ENCODE measurements at places on chromosomes 5 and 9.

DNA sequence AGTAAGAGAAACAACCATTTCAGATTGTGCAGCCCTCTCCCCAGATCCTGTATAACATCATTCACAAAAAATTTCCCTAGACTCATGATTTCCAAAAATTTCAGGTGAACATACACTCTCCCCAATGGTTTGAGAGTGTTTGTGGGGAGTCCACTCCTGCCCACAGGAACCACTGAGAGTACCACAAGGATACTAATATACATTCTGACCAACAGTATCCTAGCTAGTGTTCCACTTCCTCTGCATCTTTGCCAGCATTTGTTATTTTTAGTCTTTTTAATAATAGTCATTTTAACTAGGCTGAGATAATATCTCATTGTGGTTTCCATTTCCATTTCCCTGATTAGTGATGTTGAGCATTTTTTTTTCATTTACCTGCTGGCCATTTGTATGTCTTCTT is 155.4 kb downstream of the DTWD2 start:
- DNase-seq = no peak

- no peak for DNase-seq
Observed at GRCh38 chr9:77827104-77827784, 179.1 kb upstream of the GNA14 start.

DNA sequence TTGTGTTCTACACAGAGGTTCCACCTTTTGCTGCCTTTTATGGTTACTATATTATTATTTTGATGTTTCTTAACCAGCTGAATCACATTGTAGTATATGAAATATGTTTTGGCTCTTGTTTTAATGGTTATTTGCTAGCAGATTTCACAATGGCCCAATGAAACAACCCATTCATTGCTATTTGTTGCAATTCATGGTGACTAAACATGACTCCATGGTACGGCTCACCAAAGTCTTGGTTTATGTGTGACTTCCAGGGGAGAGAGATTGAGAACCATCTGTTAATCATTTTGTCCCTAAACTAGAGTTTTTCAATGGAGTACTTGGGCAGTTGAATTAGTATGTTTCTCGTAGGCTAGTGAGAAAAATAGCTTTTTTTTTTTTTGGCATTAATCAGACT is 108.4 kb downstream of the GHR start:
- no peak for DNase-seq

DNA sequence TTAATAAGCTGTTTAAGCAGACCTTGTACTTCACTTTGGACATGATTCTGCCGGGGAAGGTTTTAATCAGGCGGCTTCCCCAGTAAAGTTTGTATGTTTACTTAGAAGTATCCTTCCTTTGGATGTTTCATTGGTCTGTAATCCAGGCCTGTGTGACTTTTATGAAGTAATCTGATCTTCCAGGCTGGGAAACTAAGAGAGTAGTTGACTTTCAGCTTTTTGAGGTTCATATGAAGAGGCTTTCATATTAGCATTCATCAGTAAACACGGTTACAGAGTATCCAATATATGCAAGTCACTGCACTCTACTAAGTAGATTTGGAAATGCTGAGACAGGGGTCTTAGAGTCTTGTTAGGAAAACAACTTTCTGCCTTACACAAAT is 1.1 kb downstream of the DNAJC21 start:
- no peak for DNase-seq

DNA sequence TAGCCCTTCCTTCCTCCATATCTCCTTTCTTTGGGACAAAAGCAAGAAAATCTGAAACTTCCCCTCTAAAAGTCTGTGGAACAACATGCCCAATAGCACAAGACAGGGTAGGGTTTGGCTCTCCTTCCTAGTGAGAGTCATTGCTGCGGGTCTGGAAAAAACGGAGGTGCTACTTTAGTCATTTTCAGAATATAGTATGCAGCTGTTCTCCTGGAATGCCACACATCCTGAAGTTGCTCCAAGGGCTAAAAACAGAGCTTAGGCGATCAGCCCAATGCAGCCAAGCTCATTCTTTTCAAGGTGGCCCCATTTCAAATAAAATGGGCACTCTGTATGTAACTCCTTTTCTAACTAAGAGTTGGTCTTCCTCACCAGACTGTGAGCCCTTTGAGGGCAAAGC is 39.5 kb upstream of the MYOT start:
- no peak for DNase-seq

DNA sequence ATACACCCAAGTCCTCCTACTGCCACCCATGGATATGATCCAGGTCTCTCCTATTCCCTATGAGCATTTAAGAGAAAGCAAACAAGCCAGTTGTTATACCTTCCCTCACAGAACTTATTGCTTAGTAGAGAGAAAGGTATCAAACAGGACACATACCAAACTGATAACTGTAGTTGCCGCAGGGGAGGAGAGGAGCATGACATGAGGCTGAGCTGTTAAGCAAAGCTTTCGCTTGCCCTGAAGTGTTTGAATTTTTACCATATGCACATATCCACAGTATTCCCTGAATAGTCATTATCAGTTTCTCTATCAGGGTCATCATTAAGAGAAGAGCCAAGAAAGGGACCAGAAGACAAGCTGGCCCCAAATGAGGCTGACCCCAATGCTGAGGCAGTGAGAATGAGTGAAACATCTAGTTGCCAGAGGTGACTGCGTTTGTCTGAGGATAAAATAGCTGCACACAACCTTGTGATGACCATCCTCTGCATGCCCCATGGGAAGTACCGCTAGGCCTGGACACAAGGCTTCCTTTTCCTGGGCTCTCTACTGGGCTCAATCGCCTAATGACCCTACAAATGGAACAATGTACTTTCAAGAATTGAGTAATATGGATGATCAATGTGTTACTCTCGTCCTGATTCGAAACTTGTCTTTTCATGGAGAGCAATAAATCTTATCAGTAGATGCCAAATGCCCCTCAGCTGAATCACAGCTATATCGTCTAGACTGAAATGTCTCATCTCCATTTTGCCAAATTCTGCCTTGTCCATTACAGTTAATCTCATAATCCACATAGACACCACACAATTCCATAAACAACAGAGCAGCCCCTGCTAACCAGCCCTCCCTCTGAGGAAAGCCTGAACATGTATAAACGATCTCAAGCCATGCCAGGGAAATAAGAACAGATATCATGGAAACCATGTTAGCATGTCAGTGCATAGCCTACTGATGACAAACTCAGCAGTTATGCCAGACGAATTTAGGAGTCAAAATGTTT is 4.3 kb upstream of the IFNK start:
- no peak for DNase-seq

DNA sequence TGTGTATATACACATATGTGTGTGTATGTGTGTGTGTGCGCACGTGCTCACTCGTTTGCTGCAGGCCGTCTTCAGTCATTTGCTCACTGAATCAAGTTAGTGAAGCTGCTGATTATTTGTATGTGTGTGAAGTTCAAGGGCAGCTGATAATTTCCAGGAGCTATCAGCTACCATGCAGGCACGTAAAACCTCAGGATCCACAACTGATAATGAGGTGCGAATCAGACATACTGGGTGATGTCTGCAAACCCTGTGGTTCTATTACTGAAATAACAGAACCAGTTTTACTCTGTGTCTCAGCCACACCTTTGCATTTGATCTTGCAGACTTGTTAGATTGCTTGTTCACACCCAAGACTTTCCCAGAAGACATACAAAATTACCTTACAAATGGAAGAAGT is 257.6 kb downstream of the TAF11L14 start:
- DNase-seq = no peak

DNA sequence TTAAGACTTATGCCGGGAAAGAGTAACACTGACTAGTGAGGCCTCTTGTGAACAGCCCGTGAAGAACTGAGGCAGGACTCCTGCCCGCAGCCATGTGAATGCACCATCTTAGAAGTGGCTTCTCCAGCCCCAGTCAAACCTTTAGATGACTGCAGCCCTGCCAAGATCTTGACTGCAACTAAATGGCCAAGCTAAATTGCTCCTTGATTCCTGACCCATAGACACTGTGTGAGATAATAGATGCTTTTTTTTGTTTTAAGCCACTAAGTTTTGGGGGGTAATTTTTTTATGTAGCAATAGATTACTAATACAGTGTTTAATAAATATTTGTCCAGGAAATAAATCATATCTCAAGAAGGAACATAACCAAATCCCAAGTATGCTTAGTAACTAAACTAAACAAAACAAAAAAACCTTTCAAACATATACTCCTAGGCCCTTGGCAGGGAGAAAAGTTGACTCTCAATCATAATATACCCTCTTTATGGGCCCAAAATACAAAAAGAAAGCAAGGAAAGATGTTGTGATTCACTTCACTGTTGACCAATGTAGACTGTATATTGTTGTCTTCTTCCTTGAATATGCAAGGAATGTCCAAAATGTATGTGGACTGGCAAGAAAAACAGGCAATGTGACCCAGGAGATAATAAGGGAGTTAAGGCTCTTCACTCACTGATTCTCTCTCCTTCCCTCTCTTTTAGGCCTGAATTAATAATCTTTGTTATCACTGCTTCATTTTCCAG is 79.7 kb upstream of the ZNF366 start:
- DNase-seq = no peak

GRCh38 chr9:94480205-94480604 is 74.7 kb upstream of the PCAT7 start:
- DNase-seq = no peak

DNA sequence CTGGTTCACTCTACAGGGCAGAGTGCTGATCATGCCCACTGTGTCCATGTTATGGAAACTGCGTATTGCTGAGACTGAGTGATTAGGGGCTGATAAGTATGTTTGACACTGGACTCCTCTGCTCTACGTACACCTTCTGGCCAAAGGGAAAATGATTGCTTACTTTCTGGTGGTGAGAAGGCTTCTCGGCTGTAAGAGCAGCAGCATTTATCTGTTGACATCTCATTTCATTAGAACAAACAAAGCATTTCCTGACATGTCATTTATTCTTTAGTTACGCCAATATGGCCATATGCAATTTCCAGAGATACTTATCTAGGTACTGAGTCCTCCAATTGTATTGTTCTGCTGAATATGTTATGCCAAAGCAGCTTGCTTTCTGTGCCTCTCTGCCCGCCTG is 5.6 kb downstream of the FAXDC2 start:
- DNase-seq = no peak

- DNase-seq = no peak
Observed at GRCh38 chr5:34699155-34700077, 43.3 kb downstream of the RAI14 start.

GRCh38 chr9:109205526-109205925 is 38.5 kb upstream of the FRRS1L start:
- DNase-seq = no peak

DNA sequence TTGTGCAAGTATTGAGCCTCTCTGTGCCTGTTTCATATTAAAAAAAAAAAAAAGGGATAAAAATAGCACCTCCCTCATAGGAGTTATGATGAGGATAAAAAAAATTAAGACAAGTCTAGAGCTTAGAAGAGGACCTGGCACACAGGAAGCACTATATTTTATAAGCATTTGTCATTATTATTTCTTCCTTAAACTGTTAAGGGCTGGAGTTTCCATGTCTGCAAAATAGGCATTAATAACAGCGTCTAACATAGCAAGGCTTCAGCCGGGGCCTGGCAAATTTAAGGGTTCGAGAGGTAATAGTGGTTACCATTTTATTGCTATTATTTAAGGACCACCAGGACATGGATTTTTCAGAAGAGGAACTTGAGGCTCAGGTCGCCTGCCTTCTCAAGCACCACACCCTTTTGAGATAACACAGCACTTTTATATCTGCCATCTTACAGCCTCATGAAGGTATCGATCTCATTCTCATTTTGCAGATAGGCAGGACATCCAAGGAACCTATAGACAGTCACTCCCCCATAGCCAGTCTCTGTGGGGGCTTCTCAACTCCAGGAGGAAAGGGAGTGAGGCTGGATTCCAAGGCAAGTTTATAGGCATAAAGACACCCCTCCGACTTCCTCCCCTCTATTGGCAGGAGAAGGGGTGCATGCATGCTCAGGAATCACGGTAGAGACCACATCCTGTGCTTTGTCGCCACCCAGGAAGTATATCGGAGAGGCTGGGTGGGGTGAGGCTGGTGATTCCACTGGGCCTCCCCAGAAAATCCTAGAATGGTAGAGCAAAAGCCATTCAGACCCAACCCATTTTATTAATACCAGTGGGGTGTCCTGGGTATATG is 2.4 kb downstream of the ANXA6 start:
- DNase-seq = no peak

GRCh38 chr5:67045816-67046740 is 150.5 kb downstream of the CD180 start:
- no peak for DNase-seq

DNA sequence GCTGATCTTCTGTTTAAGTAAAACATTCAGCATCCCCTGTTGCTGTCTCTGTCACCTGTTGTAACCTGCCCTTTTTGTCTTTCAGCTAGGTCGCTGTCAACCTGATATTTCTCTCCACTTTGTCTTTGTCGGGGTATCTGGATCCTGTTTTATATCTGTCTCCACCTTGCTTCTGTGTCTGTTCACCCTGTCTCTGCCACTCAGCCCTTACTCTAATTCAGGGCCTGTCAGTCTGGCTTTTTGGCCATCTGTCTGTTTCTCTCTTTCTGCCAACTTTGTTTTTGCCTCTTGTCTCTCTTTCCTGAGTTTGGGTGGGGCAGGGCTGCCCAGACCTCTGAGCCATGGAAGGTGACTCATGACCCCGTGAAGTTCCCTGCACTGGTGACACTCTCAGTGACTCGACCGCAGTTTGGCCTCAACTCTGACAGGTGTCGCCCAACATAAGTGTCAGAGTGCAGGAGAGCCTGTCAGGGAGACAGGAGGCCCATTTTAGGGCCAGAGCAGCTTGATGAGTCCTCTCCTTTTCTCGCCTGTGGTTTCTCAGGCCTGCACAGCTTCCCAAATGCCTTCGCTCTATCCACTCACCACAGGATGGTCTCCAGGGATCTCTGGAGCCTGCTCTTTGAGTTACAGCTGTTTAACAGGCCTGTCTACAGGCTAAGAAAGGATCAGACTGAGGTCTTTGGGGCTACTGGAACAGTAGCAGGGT is 868 bp downstream of the ZBTB43 start:
- no peak for DNase-seq

DNA sequence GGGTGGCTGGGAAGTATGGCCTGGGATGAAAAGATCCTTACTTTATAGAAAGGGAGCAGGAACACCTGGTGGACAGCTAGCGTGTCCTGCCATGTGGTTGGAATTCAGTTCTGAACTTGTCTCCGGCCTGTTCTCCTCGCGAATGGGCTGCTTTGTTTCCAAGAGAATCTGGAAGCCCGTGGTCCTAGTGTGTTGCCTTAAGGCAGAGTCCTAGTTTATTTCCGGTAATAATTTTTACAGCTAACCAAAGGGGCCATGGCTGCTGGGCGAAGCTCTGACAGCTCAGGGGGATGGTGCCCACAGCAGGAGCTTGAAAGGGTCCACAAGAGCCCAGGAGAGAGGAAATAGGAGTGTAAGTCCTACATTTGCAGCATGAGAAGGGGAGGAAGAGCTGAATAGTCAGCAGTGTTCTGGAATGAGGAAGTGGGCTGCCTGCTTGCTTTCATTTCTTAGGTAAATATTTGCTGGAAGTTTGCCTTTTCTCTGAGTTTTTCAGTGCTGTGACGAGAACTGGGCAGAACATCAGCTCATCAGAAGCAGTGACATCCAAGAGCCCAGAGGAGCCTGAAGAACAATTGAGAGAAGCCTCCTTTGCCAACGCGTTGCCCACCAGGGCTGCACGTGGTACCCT is 13.1 kb upstream of the IGFBPL1 start:
- DNase-seq = no peak
